ENCODE measurements at places on chromosomes 1 and 21.

- DNase-seq: no peak
Observed at GRCh38 chr21:37555672-37556261, 189.2 kb downstream of the DYRK1A start.

DNA sequence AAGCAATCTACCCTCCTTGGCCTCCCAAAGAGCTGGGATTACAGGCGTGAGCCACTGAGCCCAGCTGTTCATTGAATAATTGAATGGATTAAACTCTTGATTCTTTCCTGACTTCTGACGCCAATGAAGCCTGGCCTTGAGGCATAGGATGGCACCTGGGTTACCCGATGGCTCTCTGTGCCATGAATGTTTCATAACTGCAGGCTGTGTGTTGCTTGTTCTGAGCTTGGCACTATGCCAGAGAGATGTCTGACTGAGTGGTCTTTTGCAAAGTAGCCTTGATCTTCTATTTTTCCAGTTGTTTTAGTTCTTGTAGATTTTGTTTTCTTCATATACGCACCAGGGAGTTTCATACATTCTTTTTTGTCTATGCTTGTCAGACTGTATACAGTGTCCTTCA, 38.5 kb upstream of the AK4 start:
- no peak for DNase-seq

GRCh38 chr1:2523891-2524609, 2.3 kb downstream of the PANK4 start:
- no peak for DNase-seq

DNA sequence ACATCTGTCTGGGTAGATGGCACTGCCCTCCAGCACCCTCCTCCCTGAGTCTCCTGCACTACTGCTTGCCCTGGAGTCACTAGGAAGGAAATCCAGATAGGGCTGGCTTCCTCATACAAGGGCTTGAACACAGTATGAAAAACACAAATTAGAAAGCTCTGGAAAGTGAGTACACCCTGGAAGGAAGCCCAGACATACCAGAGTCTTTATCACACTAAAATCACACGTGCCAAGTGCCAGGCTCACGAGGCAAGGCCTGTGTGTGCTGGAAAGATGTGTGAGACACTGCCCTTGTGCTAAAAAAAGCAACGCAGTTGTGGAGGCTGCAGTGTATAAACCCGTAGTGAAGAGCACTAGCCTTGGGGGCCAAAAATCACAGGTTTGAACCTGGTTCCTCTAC, 28.3 kb upstream of the S100A7 start:
- no peak for DNase-seq

- DNase-seq: no peak
Observed at GRCh38 chr1:218837051-218837450, 336.6 kb upstream of the LYPLAL1 start.

GRCh38 chr1:245572709-245573108, 417.9 kb downstream of the KIF26B start:
- no peak for DNase-seq

DNA sequence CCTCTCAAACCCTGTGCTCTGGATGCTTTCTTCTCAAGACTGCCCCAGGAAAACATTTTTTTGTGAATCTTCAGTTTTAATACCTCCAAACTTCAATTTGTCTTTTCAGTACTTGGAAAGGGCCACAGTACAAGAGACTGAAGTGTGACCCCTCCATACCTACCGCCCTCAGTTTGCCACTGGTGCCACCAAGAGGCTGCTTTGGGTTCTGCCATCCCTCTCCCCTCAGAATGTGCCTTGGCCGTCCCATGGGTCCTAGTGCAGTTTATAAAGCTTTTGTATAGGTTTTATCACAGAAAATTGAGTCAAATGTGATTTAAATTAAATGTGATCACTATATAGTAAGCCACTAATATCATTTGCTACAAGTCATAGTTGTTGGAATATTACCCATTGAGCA, 60.8 kb upstream of the PGD start:
- DNase-seq: no peak

All from naive thymus-derived CD4-positive, alpha-beta T cell (primary cell).